DMS79 treated with DMSO at 0.1 percent for 48 hours (cell line): ENCODE measurements at places on chromosomes 6 and 20.

DNA sequence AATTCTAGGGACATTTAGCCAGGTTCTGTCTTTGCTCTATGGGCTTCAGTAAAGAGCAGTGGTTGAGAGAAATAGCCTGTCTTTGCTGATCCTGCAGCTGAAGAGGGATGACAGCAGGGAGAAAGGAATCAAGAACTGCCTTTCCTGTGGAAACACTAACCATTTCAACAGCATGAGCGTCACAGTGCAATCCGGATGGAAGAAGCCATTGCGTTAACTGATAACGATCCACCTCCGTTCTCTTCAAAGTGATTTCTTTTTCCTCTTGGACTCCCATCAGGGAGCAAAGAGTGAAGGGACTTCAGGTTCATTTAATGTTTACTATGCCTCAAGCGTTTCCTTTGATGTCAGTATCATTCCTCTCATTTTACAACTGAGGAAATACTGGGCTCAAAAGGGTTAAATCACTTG is 35.2 kb upstream of the EEF1E1 start:
- no peak for DNase-seq

GRCh38 chr20:51495921-51496545 is 46.5 kb downstream of the NFATC2 start:
- DNase-seq: no peak

DNA sequence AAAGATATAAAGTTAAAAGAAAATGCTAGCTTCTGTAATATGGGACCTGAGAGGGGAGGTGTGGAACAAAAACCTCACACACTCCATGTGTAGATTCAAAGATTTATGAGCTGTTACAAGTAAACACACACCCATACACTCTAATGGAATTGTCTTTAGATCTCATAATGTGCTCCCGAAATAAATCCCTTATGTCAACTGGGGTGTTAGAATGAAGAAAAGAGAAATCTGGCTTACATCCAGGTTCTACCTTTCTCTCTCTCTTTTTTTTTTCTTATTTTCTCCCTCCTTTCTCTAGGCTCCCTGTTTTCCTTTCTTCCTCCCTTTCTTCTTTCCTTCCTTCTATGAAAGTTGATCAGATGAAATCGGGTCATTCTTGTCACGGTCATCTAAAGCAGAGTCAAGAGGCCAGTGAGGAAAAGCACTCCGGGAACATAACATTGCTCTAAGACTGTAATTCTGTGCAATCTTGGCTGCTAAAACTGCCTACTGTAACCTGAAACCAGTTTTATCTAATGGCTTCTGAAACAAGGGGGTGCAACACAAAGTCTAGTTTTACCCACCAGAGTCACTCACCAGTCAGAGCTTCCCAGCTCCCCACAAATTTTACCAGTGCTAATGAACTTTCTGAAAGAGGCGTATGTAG is 68.3 kb upstream of the BTBD3 start:
- peak; percentile 77 for DNase-seq

- no peak for DNase-seq
Measured at GRCh38 chr20:11582060-11582459, 335.6 kb upstream of the BTBD3 start.

- DNase-seq: peak; percentile 4
Measured at GRCh38 chr20:7161690-7162089, 394.2 kb downstream of the BMP2 start.

DNA sequence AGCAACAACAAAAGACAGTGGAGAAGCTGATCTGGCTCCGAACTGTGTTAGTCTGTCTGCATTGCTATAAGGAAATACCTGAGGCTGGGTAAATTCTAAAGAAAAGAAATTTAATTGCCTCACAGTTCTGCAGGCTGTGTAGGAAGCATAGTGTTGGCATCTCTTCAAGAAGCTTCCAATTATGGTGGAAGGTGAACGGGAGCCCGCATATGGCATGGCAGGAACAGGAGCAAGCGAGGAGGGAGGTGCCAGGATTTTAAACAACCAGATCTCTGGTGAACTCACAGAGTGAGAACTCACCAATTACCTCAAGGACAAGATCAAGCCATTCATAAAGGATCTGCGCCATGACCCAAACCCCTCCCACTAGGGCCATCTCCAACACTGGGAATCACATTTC is 293.5 kb downstream of the SMOC2 start:
- no peak for DNase-seq
